NK-92 treated with Interleukin-12 subunit alpha and Interleukin-12 subunit beta, amount 100 ng/mL, for 24 hours (cell line): ENCODE measurements at places on chromosomes 1 and 21.

GRCh38 chr1:211731456-211732292 lies 56.3 kb upstream of the NEK2 start:
- DNase-seq, result no peak

GRCh38 chr1:212234431-212235395 lies 50.5 kb upstream of the PPP2R5A start:
- peak; percentile 60 for DNase-seq

DNA sequence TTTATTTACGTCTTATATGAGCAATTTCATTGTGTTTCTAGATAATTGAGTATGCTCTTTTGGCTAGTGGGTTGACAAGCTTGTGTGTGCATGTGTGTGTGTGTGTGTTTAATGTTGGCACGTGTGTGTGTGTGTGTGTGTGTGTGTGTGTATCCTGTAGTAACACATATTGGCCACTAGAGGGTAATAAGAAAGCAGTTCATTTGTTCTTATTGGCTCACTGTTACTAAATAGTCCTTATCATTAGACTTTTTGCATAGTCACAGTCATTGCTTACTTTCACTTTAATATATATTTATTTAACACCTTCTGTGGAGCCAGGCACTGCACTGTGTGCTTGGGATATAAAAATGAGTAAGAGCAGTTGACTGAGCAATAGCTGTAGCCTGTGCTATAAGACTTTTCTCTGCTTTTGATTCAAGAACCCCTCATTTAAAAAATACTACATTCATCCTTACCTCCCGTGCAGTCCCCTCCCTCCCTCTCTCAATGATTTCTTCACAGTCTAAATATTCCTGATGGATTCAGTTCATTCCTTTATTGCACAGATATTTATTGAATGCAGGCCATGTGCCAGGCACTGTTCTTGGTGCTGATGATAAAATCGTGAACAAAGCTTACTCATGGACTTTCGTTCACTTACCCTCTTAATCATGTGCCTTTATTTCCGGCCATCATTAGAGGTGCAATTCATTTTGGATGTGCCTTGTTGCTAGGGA lies 96.7 kb downstream of the DYRK1A start:
- DNase-seq, result peak; percentile 6

GRCh38 chr21:15626031-15626430 lies 103.8 kb upstream of the USP25 start:
- no peak for DNase-seq

DNA sequence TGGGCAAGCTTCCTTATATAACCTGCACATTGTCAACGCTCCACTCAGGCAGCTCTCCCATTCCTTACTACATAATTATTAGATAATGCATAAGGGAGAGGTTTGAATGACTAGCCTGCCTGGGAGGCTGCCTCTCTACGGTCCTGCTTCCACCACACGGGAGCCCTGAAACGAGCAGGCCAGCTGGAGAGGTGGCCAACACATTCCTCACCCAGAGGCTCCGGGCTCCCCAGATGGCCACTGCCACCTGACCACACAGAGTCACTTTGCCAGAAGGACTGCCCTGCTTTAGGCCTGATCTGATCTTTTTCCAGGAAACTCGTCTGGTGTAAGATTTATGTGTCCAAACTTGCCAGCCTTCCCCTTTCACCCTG lies 27.9 kb downstream of the HIVEP3 start:
- no peak for DNase-seq

DNA sequence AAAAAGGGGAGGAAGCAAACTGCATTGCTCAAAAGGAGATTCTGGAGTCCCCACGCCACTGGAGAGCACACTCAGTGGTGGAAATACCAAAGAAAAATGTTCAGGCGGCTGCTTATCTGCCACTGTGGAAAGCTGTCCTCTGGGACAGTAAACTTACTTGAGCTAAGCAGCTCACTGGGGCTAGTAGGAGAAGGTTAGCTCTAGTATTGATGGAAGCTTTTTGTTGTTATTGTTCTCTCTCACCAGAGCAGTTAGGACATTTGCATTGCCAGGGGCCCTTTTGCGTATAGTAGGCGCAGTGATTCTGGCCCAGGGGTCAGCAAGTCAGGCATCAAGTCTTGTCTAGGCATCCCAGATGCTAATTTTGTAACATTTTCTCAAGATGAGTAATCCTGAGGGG lies 15.6 kb downstream of the BACE2 start:
- no peak for DNase-seq

DNA sequence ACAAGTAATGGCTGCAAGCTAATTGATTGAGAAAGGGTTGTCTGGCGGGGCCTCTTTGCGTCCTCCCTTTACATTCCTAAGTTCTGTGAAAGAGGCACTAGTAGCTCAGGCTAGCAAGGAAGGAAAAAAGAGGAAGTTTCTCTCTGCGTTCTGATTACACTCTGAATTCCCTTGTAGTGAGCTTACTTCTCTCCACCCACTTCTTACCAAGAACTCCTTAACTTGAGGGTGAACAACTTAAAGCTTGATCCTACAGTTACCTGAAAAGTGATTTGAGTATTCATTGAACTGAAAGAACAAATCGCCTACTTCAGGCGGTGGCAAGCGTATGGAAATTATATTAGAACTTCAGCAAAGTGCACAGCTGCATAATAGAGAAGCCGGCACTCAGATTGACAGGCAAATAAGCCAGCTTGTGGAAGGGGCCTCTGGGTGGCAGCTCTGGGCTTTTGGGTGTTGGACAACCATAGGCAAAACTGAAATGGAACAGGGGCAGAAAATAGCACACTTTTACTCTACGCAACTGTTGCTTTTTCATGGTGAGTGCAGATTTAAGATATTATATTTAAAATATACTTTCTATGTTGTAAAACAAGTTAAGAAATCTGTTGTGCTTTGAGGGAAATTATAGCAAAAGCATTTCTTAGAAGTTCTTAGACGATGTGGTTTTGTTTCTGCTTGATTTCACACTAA lies 464.5 kb downstream of the USP25 start:
- DNase-seq, result peak; percentile 3

- DNase-seq, result no peak
These were observed 57.6 kb downstream of the ETS2 start for GRCh38 chr21:38863291-38863690.

DNA sequence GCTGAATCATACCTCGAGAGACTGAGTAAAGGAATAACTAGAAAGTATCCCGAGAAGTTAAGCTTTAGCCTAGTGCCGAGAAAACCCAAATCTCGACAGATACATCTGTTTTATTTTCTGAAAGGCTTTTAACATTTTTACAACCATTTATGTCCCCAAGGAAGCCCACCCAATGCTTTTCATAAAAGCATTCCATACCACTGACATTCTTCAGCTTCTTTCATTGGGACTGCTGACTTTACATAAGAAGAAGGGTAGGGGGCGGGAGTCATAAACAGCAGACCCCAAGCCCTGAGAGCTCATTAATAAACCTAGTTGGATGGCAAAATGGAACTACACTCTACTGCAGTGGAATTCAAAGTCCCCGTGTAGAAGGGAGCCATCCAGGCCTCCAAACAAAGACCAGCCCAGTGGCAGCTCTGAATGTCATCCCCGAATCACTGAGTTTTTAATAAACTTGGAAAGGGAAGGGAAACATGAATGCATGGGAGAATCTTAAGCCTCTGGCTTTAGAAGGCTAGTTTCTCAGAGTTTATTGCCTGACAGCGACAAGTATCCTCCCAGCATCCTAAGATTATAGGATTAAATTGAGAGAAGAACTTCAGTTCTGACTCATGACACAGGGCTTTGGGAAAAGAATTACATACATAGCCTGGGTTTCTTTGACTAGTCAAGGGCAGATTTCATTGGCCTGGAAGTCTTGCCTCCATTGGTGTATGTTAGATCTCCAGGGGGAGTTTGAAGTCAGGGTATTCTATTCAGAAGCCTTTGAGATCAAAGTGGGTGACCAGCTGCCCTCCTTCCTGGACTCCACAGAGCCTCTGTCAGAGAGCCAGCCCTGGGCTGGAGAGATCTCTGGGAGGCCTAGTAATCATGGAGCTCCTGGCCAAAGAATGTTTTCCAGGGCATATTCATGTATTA lies 3.7 kb downstream of the ATF3 start:
- no peak for DNase-seq

DNA sequence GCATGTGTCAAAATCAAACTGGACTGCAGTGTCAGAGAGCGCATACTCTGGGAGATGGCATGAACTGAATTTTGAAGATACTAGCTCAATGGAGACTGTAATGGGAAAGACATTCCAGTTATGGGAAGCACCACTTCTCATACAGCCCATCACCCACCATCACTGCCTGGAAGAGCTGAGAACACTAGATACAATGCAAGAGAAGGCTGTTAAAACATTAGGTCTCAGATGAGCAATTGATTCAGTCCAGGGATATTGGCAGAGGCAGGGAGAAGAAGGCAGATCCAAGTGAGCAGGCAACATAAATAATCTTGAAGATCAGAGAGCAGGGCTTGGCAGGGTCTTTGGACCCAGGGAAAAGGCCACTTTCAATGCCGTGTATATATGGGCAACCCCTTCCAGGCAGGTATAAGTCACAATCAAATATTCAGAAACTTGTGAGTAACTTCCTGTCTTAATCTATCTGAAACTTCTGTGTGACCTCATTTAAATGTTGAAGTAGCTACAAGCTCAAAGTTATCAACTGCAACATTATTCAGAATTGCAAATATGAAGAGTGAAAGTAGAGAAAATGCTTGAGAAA lies 290.3 kb upstream of the SGIP1 start:
- DNase-seq, result no peak

- no peak for DNase-seq
These were observed 1.4 kb downstream of the BCL10 start for GRCh38 chr1:85274969-85275453.

DNA sequence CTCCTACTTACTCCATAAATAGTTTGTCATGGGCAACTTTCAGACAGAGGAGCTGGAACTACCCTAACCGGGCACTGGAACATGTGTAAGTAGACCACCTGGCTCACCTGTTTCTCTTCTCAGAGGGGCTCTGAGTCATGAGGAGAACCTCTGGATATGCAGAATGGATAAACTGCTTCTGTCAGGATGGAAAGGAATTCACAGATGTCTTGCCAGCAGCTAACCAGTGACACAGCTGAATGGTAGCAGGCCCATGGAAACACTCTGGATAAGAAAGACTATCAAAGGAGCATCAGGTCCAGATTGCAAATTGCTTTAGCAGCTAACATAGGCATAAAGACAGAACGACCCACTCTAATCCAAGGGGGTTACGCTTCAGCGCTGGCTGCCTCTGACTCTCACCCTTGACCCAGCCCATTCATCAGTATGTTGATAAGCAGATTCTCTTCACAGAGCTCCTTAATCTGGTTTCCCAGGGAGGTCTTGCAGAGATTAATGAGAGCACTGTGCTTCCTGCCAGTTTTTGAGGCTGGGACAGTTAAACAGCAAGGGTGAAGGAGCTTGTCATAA lies 54.2 kb downstream of the HIVEP3 start:
- no peak for DNase-seq

GRCh38 chr1:50329332-50329932 lies 93.8 kb downstream of the DMRTA2 start:
- no peak for DNase-seq

DNA sequence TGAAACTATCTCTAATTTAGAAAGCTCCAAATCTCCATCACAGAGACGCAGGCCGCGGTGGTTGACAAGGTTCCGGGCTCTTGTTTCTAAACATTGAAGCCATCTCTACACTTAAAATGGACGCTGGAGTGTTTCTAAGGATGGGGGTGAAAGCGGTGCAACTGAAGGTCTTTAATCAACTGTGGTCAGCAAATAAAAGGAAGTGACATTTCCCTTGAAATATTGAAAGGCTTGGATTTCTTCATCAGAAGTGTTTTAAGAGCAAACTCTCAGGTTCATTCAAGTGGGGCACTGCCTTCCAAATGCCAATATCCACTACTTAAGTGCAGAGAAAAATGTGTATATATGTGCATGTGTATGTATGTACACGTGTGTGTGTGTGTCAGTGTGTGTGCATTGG lies 117.3 kb downstream of the KAZN start:
- DNase-seq, result no peak

DNA sequence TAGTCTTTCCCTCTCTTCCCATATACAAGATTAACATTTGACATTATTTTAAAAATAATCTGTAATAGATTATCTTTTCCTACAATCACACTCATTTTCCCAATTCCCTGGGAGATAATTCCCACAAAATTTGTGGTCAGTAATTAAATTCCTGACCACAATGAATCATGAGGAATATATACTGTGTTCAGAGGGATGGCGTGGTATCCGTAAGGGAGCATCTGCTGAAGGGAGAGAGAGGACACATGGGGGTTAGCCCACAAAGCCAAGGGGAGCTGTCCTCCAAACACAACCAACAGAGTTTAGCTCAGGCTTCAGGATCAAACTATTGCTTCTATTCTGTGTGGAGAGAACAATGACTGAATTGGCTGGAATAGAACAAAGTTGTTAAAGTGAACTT lies 57.1 kb upstream of the PPP2R5A start:
- DNase-seq, result no peak

GRCh38 chr1:16112596-16113555 lies 39.4 kb upstream of the FAM131C start:
- no peak for DNase-seq

DNA sequence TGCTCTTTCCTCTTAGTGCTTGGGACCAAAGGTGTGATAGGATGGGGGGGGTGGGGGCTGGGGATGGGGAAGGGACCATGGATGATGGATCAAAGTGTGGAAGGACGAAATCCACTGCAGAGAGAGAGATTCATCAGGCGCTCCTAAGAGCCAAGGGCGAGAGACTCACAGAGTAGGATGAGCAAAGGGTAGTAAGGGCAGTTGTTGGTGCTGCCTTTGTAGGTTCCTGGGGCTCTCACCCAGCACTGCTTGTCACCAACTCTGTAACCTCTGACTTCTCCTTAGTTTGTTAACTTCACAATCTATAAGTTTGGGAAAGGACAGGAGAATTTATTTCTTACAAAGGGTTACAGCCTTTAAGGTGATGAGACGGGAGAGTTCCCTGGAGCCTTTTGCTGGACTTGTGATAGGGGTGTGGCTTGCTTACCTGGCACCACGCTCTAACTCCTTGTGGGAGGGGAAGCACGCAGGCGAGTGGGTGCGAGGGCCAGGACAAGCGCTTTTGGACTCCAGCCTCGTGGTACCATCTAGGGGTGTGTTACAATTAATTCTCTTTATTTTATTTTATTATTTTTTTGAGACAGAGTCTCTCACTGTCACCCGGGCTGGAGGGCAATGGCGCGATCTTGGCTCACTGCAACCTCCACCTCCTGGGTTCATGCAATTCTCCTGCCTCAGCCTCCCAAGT lies 1.6 kb upstream of the PDXK start:
- no peak for DNase-seq

- no peak for DNase-seq
These were observed 578.6 kb upstream of the PBX1 start for GRCh38 chr1:163980394-163980793.

DNA sequence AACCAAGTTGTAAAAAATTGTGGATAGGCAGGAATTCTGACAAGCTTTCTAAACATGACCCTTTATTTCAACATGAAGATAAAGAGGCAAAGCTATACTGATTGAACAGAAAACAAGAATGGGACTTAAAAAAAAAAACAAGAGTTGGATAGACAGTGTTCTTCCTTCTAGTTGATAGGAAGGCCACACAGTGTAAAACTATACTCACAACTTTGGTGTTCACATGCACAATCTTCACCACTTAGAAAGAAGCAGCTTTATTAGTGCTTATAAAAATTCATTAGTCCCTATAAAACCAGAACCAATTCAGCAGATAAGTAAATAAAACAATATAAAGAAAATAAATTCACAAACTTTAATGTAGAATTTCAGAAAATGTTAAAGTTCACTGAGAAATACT lies 101.8 kb downstream of the AKT3 start:
- DNase-seq, result no peak
